Heart left ventricle (tissue), 16 donors: ENCODE measurements at places on chromosomes 2 and 18. TPM values are rescaled to one million over a fixed set of nuclear protein-coding genes. Genes with fewer than 3 reads are reported as not detected.

DNA sequence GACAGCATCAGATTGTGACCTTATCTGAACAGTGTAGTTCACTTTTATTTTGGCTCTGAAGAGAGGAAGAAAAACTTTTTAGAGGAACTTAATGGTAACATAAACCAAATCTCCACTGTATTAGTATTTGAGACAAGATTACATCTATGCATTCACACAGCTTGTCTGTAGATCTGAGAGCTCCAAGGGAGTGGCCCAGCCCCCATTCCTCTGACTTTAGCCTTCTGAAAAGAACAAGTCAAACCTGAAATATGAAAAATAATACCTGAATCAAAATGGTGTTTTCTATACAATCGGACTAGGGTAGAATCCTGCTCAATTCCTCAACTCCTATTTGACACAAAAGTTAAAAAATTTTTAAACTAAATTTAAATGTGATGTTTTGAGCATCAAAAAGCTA is 23.1 kb downstream of the STARD7 start:
- no peak for DNase-seq

DNA sequence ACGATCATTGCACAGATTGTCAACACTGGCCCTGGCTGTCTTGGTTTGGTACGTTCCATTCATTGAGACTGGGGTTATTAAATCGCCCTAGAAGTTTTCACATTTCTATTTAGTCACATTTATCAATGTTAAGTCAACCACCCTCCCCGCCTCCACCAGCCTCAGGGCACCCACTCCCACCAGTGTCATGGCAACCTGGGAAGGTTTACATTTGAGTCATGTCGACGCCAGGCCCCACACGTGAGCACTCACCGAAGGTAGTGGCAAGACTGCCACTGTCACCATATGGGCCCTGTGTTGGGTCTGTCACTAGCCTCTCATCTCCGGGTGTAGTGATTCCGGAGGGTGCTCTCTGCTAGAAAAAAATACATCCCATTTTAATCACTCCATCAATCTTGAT is 194.2 kb downstream of the TWIST2 start:
- DNase-seq: no peak

- DNase-seq: no peak
Observed at GRCh38 chr2:171390941-171391516, 42.8 kb downstream of the METTL8 start.

DNA sequence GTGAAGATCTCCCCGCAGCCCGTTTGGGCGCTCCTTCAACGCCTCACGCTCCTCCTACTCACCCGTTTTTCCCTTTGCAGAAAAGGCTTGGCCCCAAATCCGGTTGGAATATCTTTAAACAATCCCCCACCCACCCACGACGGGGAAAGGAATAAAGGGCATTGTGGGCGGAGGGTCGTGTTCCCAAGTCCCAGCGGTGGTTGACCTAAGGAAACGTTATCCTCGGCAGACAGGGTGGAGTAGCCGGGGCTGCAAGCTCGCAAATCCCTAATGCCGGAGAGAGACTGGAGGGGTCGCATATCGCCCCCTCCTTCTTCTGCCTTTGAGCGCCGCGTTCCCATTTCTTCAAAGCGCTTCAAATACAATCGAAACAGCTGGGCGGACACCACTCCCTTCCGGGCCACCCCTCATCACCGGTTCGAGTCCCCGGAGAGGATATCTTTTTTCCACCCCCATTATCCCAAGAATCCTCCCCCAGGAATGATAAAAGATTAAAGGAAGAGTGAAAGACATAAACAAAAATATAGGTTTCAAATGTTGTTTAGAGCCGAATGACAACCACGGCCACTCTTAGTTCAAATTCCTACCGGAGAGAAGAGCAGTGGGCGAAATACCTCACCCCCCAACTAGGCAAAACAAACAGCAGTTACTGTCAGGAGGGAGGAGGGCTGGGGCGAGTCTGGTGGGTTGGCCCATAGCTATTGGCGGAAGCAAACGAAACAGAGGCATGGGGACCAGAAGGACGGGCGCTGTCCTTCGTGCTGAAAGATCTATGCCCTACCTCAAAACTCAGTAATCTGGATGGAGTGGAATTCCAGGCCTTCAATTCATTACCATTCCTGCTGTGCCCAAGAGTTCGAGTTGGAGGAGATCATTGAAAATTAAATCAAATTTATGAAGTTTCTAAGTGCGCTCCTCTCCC is 2.8 kb upstream of the GAD1 start:
- no peak for DNase-seq

DNA sequence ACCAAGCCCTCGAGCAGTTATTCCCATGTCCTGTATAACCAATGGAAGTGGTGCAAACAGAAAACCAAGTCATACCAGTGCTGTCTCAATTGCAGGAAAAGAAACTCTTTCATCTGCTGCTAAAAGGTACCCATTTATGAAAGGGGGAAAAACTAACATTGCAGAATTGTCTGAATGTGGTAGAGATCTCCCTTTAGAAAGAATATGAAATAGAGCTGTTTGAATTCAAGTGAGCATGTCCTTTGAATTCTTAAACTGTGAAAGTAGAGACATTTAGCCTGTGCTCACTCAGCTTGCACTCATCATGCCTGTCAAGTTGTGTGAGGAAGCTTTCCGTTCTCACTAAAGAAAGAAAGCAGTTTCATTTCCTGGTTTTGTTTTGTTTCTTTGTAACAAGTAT is 87.4 kb downstream of the EML4 start:
- no peak for DNase-seq

DNA sequence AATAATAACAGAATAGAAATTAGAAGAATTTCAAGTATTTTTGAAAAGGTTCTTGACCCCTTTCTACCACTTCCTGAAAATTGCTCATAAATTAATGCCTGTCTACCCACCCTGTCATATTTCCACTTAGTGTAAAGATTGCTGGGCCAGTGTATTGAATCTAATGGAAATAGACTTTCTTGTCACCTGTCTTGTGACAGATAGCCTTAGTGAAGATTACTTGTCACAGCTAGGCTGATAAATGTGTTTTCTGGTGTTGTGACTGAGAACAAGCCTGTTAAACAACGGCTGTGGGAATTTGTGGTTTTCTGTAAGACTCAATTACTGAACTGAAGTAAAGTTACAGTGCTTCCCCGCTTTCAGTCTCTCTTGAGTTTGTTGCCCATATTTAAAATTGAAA is 37.0 kb downstream of the PIK3C3 start:
- DNase-seq: no peak

- DNase-seq: no peak
Observed at GRCh38 chr2:206535260-206535986, 92.1 kb downstream of the ADAM23 start.

Gene DSG4
- not detected for total RNA-seq

Gene DSC1
- total RNA-seq: 8.8 TPM
